Right atrium auricular region (tissue), 2 donors: ENCODE measurements at places on chromosomes 3 and 15. TPM values are rescaled to one million over a fixed set of nuclear protein-coding genes. Genes with fewer than 3 reads are reported as not detected.
A peak's percentile ranks its signal among the peaks of the same experiment; 100 is the strongest.

GRCh38 chr3:133835961-133836360 is 30.3 kb downstream of the SRPRB start:
- DNase-seq: peak; percentile 13

DNA sequence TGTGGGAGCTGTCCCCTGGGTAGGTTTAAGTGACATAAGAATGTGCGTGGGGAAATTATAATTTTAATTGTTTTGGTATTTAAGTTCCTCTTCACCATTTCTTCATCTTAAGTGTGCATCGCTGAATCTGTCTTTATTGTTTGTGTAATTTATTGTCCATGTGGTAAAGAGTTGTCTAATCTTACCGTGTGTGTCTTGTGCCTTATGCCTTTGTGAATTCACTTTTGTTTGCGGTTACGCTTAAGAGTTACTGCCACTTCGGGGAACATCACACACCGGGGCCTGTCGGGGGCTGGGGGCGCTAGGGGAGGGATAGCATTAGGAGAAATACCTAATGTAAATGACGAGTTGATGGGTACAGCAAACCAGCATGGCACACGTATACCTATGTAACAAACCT is 767 bp downstream of the WDR48 start:
- DNase-seq: no peak

DNA sequence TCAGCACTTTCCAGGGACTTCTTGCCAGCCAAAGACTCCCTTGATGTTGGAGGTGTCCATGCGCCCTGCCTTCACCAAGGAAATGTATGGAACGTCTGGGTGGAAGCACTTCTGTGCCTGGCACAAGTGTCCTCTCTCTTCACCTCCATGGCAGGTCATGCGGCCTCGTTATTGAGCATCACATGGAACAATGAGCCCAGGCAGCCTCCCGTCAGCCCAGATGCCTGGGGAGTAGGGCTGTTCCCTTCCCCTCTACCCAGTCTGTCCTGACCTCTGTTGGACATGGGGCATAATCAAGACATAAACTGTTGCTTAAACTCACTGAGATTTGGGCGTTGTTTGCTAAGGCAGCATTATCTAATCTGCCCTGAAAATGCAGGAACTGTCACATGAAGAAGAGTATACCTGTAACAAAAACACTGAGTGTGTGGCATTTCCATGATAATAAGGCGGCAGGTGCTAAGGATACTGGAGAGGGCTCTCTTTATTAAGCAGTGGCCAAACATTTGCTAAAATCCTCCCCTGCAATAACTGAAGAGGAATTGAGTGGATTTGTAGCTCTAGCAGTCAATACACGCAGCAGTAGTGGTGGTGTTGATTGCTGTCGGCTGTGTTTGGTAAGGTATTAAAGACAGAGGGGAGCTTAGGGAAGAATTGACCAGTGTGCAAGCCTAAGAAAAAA is 338.2 kb upstream of the ATP10A start:
- no peak for DNase-seq

GRCh38 chr3:27213450-27213849 is 155.7 kb downstream of the NEK10 start:
- DNase-seq: no peak

- no peak for DNase-seq
Observed at GRCh38 chr15:58212909-58213526, 74.8 kb downstream of the AQP9 start.

- DNase-seq: no peak
Observed at GRCh38 chr3:102761766-102762165, 327.0 kb downstream of the ZPLD1 start.

ARPP21 gene
- total RNA-seq: not detected

APOD gene
- total RNA-seq: 79.6 TPM

IL17RB gene
- 0.83 TPM for total RNA-seq
